ENCODE measurements at places on chromosomes 4 and X.

DNA sequence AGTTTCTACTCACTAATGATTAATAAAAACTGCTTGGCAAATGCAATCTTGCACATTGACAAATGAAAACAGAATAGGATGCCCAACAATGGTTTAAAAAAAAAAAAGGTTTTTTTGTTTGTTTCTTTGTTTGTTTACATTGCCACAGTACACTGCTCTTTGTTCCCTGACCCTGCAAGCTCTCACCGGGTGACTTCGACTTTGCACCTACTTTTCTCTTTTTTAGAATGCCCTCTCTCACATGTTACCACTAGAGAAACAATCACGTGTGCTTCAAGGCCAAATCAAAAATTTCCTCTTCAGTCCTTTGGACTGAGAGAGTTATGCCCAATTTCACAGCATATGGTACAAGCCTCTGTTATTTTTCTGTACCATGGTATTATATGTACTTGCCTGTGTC is 101.5 kb downstream of the DMD start:
- no peak for DNase-seq

DNA sequence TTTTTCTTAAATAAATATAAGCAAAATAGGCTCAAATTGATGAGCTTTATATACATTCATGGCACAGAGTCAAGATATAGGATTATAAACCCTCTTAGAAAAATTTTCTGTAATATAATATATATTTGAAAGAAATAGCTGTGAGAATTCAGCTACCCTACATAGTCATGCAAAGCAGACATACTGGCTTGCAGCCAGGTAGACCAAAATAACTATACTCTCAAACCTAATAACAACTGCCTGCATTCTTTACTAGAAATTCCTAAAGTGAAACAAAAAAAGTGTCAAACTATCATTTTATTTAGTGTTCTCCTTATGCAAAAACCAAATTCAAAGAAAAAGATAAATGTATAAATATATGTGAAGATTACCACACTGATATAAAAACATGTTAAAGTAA is 1390.2 kb downstream of the C4orf33 start:
- DNase-seq = no peak

DNA sequence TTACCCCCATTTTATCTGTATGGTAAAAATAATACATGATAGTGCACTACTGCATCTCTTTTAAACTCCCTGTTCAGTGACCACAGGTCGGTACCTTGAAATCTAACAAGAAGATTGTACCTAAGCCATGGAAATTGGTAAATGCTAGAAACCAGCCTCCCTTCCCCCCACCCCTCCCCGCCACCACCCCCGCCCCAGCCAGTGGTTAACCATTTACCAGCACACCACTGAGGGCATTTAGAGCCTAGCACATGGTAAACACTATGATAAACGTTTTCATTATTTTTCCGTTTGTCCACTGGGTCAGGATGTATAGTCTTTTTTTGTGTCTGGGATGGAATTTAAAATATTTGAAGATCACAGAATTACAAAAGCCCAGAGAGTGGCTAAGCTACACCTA is 703 bp upstream of the FTSJ1 start:
- no peak for DNase-seq

GRCh38 chr4:120348521-120348920 is 281.9 kb upstream of the MAD2L1 start:
- DNase-seq = no peak

DNA sequence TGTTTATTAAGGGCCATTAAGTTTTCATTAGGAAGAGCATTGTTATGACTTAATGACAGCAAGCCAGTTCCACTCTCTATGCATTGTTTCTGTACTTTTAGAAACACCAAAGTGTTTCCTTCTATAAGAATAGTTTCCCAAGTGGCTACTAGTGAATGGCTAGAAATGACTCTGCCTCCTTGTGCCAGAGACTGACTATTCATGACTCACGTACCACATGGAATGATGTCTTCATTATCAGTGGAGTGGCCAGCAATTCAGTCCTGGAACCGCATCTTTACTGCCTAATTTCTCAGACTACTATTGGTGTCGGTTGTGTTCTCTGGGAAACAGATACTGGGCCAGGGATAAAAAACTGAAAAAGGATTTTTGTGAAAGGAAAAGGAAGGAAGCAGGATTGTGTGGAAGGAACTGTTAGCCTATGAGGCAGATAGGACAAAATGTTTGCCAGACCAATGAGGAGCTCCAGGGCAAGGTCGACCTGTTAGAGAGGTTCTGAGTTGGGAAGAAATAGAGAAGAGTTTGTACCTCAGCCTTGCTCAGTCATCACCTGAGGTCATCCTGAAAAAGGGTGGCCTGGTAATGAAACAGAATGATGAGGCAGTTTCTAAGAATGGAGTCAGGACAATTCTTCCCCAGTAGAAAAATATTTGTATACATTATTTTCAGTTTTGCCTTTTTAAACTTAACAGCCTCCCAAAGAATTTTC is 218.6 kb downstream of the SPCS3 start:
- DNase-seq = no peak

GRCh38 chr4:8099981-8100464 is 58.6 kb downstream of the ABLIM2 start:
- no peak for DNase-seq

DNA sequence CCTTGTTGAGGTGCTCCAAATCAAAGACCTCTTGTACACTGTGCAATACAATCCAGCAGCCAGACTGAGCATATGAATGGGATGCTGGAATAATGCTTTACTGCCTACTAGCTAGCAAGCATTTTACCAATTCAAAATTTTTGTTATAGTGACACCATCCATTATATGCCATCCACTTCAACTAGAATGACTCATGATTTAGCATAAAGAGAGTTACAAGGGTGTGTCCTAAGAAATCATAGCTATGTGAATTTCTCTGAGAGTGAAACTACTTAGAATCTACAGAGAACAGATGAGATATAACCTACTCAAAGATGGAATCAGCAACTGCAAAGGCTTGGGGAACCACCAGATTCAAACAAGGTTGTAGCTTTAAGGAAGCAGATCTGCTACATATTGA is 221.9 kb downstream of the LHFPL1 start:
- DNase-seq = no peak

- DNase-seq = no peak
Measured at GRCh38 chr4:163550869-163551267, 56.4 kb downstream of the TMA16 start.

- no peak for DNase-seq
Measured at GRCh38 chrX:110012818-110013485, 10.0 kb downstream of the TMEM164 start.

DNA sequence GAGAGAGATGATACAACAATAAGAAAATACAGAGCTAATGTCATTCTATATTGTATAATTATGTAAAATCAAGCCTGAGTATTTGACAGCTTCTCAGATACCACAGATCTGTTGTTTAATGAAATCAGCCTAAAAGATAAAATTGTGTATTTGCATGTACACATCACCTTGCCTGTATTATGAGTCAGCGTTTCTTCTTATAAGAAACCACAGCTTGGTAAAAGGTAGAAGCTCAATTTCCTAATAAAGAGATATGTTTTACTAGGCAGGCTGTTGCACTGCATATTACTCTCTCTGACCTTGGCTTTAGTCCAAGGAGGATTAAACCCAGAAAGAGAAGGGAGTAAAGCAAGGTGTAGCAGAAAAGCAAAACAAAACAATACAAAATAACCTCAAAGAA is 121.3 kb downstream of the PPARGC1A start:
- no peak for DNase-seq

- DNase-seq = no peak
Measured at GRCh38 chr4:107682306-107682705, 37.7 kb downstream of the PAPSS1 start.

GRCh38 chr4:147808447-147808846 is 76.6 kb downstream of the ARHGAP10 start:
- DNase-seq = no peak

- peak; percentile 2 for DNase-seq
Measured at GRCh38 chr4:159101988-159102621, 774 bp upstream of the RAPGEF2 start.

GRCh38 chr4:174420316-174420715 is 102.0 kb downstream of the HPGD start:
- no peak for DNase-seq

DNA sequence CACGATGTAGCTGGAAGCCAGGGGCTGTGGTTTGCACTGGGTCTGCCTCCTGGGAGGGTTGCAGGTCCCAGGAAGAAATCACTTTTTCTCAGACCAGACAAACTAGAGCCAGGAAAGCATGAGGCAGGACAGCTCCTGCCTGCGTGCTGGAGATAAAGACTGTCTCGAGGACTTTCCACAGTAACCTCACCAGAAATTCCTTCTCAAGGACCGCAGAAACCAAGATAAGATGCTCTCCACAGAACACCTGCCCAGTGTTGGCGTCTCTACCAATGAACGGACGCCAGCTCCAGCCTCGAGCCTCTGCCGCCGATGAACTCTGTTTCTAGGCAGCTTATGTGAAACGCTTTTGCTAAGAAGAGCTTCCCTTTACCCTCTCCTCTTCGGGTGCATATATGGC is 76.9 kb upstream of the AFAP1 start:
- no peak for DNase-seq

GRCh38 chr4:175453456-175453855 is 358.6 kb downstream of the GPM6A start:
- DNase-seq = no peak

DNA sequence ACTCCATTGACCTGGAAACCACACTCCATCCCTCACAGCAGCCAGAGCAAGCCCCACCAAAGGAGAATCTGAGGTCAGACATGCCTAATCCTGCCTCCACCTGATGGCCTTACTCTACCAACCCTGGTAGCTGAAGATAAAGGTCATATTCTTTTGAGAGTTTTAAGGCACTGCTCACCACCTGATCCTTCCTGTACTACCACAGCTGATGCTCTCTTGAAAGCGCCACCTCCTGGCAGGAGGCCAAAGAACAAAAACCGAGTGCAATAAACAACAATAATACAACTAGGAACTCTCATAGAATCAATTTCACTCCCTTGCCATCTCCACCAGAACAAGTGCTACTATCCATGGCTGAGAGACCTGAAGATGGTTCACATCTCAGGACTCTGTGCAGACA is 301.6 kb downstream of the NAF1 start:
- no peak for DNase-seq

GRCh38 chr4:176882206-176882605 is 89.5 kb upstream of the VEGFC start:
- DNase-seq = no peak

DNA sequence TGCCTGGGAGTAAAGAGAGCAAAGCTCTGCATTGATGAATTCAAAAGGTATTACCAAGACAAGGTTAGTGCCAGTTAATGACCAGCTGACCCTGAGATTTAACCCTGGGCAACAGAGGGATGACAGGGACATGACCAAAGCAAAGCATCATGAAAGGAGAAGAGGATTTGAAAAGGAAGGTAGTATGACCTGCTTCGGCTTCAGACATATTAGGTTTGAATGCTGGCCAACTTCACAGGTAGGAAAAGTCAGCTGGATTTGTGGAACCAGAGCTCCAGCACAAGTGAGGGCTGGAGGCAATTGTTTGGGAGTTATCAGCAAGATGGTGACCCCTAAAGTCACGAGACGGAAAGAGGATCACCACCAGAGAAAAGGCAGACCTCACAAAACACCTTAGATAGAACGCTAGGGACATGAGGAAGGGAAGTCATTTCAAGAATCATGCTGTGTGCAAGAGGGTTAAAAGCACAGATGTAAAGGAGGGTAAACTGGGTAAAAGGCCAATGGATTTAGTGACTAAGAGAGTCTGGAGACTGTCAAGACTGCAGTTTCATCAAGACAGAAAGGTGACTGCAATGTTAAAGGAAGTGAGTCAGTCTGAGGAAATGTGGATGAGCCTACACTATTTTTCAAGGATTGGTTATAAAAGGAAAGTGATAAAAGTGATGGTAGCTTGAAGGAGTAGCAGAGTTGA is 45.6 kb downstream of the SH3RF1 start:
- DNase-seq = peak; percentile 72

GRCh38 chrX:45986081-45986480 is 559.1 kb downstream of the ZNF674 start:
- DNase-seq = no peak

DNA sequence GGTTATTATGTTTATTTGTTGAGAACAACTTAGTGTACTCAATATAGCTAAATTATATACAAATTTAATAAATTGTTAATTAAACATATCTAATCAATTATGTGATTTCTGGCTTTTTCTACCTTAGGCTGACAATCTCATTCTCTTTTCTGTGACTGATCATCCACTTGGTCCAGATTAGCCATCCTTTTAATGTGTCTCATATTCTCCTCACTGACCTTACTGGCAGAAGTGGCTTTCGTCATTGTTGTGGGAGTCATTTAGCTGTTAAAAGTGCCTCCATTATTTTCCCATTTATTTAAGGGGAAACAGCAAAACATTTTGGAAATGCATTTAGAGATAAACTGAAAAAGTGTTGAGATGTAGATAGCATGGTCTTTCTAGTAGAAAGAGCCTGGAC is 172.2 kb downstream of the CCSER1 start:
- no peak for DNase-seq

DNA sequence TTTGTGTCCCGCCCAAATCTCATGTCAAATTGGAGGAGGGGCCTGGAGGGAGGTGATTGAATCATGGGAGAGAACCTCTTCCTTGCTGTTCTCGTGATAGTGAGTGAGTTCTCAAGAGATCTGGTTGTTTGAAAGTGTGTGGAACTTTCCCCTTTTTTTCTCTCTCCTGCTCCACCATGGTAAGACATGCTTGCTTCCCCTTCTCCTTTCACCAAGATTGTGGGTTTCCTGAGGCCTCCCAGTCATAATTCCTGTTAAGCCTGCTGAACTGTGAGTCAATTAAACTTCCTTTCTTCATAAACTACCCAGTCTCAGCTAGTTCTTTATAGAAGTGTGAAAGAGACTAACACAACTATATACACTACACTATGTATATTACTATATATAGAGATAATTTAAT is 697.8 kb upstream of the HS3ST1 start:
- no peak for DNase-seq

GRCh38 chrX:105882581-105883275 is 60.4 kb downstream of the NRK start:
- no peak for DNase-seq

DNA sequence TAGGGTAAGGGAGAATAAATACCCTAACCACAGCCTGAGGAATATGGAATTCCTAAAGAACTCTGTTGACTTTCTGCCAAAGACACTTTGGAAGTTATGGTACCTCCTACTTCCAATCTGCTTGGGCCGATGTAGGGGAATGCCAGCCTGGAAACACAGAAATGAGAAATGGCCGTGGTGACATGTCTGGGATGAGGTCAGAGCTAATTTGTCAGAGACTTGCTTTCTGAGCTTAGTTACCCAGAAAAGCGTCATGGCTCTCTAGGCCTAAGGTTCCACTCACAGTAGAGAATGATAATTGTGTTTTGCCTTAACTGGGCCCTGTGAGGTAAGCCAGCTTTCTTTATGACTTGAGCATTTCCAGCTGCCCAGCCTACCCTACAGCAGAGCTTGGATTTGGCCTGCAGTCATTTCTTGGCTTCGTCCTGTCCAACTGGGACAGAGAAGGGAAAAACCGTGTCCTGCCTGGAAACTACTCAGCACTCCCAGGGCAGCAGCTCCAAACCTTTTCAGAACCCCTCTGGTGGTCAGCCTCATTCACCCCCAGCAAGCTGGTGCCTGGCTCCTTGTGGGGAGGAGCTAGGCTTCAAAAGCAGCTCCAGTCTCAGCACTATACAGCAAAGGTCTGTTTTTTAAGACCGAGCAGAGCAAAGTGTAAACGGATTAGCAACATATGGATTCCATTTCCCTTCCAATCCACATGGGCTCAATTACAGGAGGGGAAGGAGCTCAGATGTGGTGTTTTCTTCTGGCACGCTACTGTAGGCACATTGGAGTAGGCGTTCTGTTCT is 92.3 kb downstream of the RLIM start:
- DNase-seq = no peak

- DNase-seq = no peak
Measured at GRCh38 chr4:147954850-147955249, 223.0 kb downstream of the ARHGAP10 start.
